Uterus (tissue), 4 donors: ENCODE measurements at places on chromosomes 7 and 10. TPM values are rescaled to one million over a fixed set of nuclear protein-coding genes. Genes with fewer than 3 reads are reported as not detected.

DNA sequence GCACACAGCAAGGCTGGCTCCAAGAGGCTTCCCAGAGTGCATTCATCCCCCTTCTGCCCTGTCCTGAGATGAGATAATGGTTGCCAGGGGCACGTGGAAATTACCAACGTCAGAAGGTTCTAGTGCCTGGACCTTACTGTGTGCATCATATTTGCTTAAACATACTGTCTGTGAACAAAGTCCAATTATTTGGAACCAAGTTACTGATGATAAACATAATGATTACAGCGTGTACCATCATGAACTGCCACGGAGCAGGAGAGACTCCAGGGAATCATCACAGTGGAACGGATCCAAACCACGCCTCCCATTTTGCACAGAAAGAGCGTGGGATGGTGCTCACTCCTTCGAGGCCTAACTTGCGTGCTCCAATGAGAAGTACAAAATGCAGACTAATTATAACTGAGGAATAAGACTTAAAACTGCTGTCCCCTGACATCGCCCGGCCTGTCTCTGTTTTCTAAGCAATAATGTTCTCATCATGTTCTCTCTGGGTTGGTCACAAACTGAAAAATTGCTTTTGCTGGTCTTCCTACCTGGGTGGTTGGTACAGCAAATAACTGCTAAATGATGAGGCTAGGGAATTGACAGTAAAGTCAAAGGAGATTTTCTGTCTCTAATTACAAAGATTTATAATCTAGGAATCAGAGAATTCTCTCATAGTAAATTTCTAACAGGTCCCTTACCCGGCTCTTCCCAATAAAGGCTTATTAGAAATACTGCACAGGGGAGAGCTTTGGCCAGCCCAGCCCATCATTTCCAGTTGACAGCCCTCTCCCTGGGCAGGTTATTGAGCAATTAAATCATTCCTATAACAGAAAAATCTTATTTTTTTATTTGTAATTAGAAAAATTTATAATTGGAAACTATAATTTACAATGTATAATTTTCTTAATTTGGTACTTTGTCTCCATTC is 182.2 kb downstream of the CAMK1D start:
- H3K4me1 ChIP-seq: peaks cover 6% of the 10 kb centered on the region
- peak; percentile 59 for DNase-seq
- H3K27me3 ChIP-seq: no peaks in the 10 kb centered on the region
- H3K4me3 ChIP-seq: no peak overlapping the region

GRCh38 chr7:116101704-116102103 is 71.1 kb upstream of the TFEC start:
- no peaks in the 10 kb centered on the region for H3K27me3 ChIP-seq
- no peaks in the 10 kb centered on the region for H3K4me1 ChIP-seq
- no peak overlapping the region for H3K4me3 ChIP-seq
- H3K27ac ChIP-seq: no peak overlapping the region
- H3K36me3 ChIP-seq: no peaks in the 10 kb centered on the region

OIT3 gene
- not detected for total RNA-seq

- no peak overlapping the region for H3K4me3 ChIP-seq
- H3K27me3 ChIP-seq: no peaks in the 10 kb centered on the region
- DNase-seq: no peak
- no peak overlapping the region for H3K27ac ChIP-seq
These were observed 57.4 kb downstream of the FGFR2 start for GRCh38 chr10:121540732-121541395.

DNA sequence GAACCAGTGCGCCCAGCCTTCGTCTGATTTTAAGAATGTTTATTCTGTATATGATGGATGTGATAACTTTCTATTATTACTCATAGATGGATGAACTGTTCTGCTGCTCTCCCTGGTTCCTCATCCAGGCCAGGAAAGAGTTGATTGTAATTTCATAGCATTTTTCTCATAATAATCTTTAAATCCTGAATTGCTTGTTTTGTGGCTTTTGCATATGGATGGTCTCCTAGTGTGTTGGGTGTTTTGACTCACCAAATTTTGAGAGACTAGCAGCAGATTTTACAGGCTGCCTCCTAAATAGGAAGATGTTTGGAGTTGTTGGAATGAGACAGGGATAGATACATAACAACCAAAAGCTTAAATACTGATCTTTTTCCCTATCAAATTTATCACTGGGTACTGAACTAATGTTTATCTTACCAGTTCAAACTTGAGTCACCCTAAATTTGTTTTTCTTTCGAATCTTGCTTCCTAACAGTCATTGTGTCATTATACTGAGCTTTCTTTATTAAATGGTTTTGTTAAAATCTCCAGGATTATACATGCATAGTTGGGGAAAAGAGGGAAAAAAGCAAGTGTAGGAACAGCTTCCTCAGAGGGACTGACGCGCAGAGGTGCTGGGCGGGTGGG is 106.0 kb upstream of the GATA3 start:
- H3K4me3 ChIP-seq: no peak overlapping the region
- no peaks in the 10 kb centered on the region for H3K27me3 ChIP-seq
- H3K27ac ChIP-seq: no peak overlapping the region
- no peaks in the 10 kb centered on the region for H3K36me3 ChIP-seq
- no peak for DNase-seq

ADCY1 gene
- under 0.01 TPM for total RNA-seq

SPDYE16 gene
- not detected for total RNA-seq

GRCh38 chr10:77490534-77491314 is 146.9 kb downstream of the KCNMA1 start:
- no peaks in the 10 kb centered on the region for H3K27me3 ChIP-seq
- no peak overlapping the region for H3K4me3 ChIP-seq
- H3K36me3 ChIP-seq: no peaks in the 10 kb centered on the region
- no peak overlapping the region for H3K27ac ChIP-seq

TMEM176B gene
- total RNA-seq: 10.2 TPM

TMEM273 gene
- 15.9 TPM for total RNA-seq

GRCh38 chr7:126774077-126774476 is 478.7 kb downstream of the GRM8 start:
- DNase-seq: no peak
- no peaks in the 10 kb centered on the region for H3K4me1 ChIP-seq
- H3K36me3 ChIP-seq: no peaks in the 10 kb centered on the region
- H3K4me3 ChIP-seq: no peak overlapping the region
- H3K27ac ChIP-seq: no peak overlapping the region

DNA sequence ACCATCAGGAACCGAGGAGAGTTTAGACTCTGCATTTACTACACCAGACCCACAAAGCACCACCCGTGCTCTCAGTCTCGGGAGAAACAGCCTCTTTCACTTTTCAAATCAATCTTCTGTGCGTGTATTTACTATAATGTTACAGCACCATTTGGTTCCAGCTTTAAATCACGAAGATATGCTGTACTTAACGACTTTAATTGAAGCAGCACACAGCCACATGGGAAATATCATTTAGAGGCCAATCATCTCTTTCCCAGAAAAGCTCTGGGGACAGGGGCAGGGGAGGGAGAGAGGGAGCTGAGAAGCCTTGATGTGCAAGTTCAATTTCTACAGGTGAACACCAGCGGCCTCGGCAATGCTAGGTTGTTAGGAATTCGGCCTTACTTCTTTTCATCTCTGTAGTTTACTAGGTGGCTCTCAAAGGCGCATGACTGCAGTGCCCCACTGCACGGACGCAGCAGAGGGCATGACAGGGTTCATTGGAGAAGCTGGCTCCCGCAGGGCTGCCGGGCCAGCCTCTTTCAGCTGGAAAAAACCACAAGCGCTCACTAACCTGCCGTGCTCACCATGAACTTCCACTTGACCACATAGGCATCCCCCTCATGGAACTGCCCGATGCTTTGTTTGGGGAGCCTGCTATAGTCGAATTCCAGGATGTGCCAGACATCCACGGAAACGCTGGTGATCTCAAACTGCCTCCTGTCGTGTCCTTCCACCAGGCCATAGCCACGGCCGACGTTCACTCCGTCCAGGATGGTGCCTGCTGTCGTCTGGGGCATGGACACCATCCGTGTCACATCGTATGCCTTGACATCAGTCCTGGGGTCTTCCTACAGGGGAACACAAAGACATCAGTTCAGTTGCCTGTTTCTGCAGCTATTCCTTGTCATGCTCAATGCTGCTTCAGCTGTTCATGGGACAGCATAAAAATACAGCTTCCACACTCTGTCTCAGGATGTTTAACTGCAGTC is 154.5 kb downstream of the SVIL start:
- H3K4me3 ChIP-seq: no peak overlapping the region
- no peak for DNase-seq
- H3K36me3 ChIP-seq: no peaks in the 10 kb centered on the region

GHRHR gene
- not detected for total RNA-seq

DNA sequence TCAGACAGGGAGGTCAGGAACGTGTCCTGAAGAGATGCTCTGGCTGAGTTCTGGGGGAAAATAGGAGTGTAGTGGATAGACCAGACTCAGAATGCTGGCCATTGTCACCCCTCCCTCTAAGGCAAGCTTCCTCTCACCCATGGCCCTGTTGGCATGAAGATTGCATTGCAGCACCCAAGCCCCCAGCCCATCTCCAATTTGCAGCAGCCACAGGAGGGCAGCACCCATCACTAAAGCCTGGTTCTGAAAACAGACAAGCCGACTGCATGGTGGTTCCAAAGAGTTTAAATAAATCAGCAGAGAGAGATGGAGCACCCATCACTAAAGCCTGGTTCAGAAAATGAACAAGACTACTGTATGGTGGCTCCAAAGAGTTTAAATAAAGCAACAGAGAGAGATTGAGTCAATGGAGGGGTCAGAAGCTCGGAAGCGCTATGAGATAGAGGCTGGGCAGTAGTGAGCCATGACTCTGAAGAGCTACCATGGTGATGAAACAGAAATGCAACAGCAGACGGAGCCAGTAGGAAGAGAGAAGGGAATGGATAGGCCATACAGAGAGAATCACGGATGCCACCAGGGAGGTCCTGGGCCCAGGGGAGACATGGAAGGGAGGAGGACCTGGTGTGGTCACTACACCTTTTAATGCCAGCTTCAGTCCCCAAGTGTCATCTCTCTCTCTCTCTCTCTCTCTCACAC is 237.9 kb upstream of the MYO3A start:
- no peaks in the 10 kb centered on the region for H3K4me1 ChIP-seq
- H3K4me3 ChIP-seq: no peak overlapping the region
- H3K27me3 ChIP-seq: no peaks in the 10 kb centered on the region
- no peaks in the 10 kb centered on the region for H3K36me3 ChIP-seq
- no peak for DNase-seq
- no peak overlapping the region for H3K27ac ChIP-seq

NEUROD6 gene
- total RNA-seq: not detected

DNA sequence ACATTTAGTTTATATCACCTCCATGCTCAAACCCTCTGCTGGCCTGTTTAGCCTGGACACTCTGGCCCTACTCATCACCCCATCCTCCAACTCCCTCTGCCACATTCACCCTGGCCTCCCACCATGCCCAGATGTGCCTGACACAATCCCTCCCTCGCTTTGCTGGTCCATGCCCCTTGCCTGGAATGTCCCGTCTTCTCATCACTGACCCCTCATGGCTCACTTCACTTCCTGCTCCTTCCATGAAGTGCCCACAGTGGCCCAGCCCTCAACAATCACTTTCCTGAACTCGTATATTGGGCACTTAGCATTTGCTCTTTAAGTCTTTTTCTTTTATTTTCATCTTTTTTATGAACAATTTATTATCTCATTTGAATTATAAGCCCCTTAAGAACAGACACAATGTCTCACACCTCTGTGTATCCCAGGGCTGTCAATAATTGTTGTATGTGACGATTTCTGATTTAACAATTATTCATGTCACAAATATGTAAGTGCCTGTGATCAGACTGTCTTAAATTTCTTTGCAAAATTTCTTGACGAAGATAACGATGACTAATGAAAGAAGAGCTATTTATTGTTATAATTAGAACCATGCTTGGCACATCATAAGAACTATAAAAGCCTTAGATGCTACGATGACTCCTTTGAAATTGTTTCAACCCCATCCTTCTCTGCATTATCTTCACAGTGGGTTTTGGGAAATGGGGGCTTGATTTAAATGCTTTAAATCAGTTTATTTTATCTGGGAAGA is 209.9 kb upstream of the YAE1 start:
- no peaks in the 10 kb centered on the region for H3K27me3 ChIP-seq
- H3K4me1 ChIP-seq: no peaks in the 10 kb centered on the region
- no peak for DNase-seq

GRCh38 chr10:89092439-89092838 is 101.8 kb downstream of the FAS start:
- H3K27me3 ChIP-seq: no peaks in the 10 kb centered on the region
- H3K4me1 ChIP-seq: no peaks in the 10 kb centered on the region
- no peak for DNase-seq
- no peak overlapping the region for H3K27ac ChIP-seq
- no peaks in the 10 kb centered on the region for H3K36me3 ChIP-seq

FBXL13 gene
- 3.1 TPM for total RNA-seq

DNA sequence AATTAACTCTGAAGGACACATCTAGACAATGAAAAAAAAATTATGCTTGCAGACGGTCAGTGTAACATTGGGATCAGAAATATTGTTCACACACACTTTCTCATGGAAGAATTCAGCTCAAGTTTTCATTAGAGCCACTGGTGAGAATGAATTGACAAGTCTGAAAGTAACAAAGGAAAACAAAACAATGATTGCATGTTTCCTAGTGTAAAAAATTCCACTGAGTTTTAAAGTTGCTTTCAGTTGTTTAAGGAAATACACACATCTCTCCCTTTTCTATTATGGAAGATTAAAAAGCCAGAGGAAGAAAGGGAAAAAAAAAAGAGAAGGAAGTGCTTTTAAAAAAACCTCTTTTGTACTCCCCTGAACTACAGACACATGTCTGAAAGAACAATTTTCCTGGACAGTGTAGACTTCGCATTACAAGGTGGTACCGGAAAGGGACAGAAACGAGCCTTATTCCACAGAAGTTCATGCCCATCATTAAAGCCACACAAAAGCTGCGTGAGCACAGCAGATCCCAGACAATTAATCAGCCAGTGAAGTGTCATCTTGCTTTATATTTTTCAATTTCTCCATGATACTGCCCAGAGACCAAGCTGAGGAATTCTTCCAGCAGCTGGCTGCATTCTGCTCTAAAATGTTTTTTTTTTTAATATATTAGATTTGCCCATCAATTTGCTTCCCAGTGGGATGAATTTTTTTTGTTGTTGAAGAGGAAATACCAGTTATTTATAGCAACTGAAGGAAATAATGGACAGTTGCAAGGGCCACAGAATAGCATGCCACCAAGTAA is 294.8 kb downstream of the DOCK4 start:
- no peaks in the 10 kb centered on the region for H3K36me3 ChIP-seq
- no peaks in the 10 kb centered on the region for H3K27me3 ChIP-seq
- DNase-seq: no peak
- H3K4me1 ChIP-seq: no peaks in the 10 kb centered on the region
- no peak overlapping the region for H3K4me3 ChIP-seq
- no peak overlapping the region for H3K27ac ChIP-seq

- DNase-seq: no peak
- no peak overlapping the region for H3K4me3 ChIP-seq
- no peaks in the 10 kb centered on the region for H3K27me3 ChIP-seq
- no peaks in the 10 kb centered on the region for H3K4me1 ChIP-seq
- no peak overlapping the region for H3K27ac ChIP-seq
These were observed 22.7 kb downstream of the BET1 start for GRCh38 chr7:93981480-93981874.

- no peaks in the 10 kb centered on the region for H3K36me3 ChIP-seq
- no peak for DNase-seq
These were observed 79.4 kb downstream of the CTBP2 start for GRCh38 chr10:125080984-125081383.

NUTM2B gene
- total RNA-seq: 0.41 TPM

GRCh38 chr7:14936554-14936953 is 34.0 kb upstream of the DGKB start:
- no peaks in the 10 kb centered on the region for H3K4me1 ChIP-seq
- no peaks in the 10 kb centered on the region for H3K27me3 ChIP-seq
- H3K27ac ChIP-seq: peak overlapping the region; percentile 19
- H3K36me3 ChIP-seq: no peaks in the 10 kb centered on the region

- no peaks in the 10 kb centered on the region for H3K36me3 ChIP-seq
- H3K4me1 ChIP-seq: no peaks in the 10 kb centered on the region
- no peaks in the 10 kb centered on the region for H3K27me3 ChIP-seq
- DNase-seq: no peak
- H3K4me3 ChIP-seq: no peak overlapping the region
These were observed 25.6 kb upstream of the PLEKHA1 start for GRCh38 chr10:122348935-122349361.

TMEM225B gene
- 2.2 TPM for total RNA-seq

PTEN gene
- 40.0 TPM for total RNA-seq
